ENCODE measurements at places on chromosomes 5 and 9. TPM values are rescaled to one million over a fixed set of nuclear protein-coding genes. Genes with fewer than 3 reads are reported as not detected.

GRCh38 chr5:157816682-157817386 lies 42.1 kb downstream of the CLINT1 start:
- no peak for DNase-seq
- H3K36me3 ChIP-seq: no peaks in the 10 kb centered on the region
- no peaks in the 10 kb centered on the region for H3K27me3 ChIP-seq
- H3K4me1 ChIP-seq: peaks cover 33% of the 10 kb centered on the region

DNA sequence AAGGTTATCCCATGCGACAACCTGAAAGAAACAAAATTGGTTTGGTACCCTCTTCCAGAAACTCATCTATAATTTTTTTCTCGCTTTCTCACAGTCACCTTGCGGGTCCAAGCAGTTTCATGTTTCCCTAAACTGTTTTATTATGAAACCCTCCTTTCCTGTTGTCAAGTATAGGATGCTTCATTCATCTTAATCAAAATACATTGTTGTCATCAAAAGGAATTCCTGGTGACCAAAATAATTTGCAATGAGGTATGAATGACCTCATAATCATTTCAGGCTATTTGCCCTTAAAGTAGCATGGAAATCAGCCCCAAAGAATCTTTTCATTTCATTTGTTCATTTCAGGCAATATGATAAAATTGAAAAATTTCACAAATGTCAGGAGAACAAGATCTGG lies 503.0 kb downstream of the SPATA31D1 start:
- H3K27me3 ChIP-seq: no peaks in the 10 kb centered on the region
- DNase-seq: no peak
- H3K27ac ChIP-seq: no peak overlapping the region
- H3K36me3 ChIP-seq: no peaks in the 10 kb centered on the region

Gene SLC45A2
- not detected for total RNA-seq

Gene MLANA
- not detected for total RNA-seq

GRCh38 chr5:149333711-149334443 lies 11.4 kb upstream of the GRPEL2 start:
- no peak for DNase-seq
- H3K27me3 ChIP-seq: no peaks in the 10 kb centered on the region
- H3K4me1 ChIP-seq: no peaks in the 10 kb centered on the region
- no peak overlapping the region for H3K4me3 ChIP-seq

- no peaks in the 10 kb centered on the region for H3K36me3 ChIP-seq
- H3K27ac ChIP-seq: no peak overlapping the region
- no peaks in the 10 kb centered on the region for H3K4me1 ChIP-seq
- H3K4me3 ChIP-seq: no peak overlapping the region
- H3K27me3 ChIP-seq: no peaks in the 10 kb centered on the region
- DNase-seq: no peak
These were observed 329.3 kb upstream of the ADCY2 start for GRCh38 chr5:7066471-7067235.
